Cerebellar cortex (tissue), 1 donor: ENCODE measurements at places on chromosomes 2 and 18.

DNA sequence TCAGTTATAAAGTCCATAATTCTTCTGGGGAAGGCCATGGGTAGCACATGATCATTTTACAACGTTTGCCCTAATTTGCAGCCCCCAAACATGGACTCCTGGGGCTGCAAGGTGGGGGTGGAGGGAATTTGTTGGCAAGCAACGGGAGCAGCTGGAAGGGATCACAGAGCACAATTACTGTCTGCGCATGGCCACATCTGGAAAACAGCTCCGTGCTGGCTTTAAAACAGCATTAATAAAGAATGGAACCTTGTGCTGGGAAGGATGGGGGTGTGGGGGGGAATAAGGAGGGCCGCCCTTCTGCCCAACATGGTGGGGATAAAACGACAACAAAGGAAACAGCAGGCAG, 60.9 kb upstream of the SLC14A2 start:
- DNase-seq, result no peak

DNA sequence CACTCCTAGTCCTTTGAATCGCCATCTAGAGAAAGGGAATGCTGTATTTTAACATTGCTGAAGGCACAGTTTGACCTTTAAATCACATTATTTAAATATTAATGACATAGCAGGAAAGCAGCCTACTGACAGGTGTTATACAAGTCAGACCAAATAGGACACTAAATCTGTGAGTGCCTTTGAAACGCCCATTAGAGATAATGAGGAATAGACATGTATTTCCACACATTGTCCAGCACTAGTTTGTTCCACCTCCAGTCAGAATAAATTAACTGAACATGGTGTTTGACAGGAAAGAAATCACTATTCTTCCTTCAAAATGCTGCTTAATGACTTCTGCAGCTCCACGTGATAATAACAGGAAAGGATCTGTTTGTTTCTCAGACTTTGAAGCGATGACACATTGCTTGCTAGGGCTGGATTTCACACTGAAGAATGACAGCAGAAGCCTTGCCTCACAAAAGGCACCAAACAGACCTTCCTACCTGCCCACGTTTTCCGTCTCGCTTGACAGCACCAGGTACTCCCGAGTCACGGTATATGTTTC, 90.5 kb upstream of the DDX18 start:
- DNase-seq, result no peak

GRCh38 chr2:40041422-40042382, 262.6 kb upstream of the THUMPD2 start:
- DNase-seq, result no peak

DNA sequence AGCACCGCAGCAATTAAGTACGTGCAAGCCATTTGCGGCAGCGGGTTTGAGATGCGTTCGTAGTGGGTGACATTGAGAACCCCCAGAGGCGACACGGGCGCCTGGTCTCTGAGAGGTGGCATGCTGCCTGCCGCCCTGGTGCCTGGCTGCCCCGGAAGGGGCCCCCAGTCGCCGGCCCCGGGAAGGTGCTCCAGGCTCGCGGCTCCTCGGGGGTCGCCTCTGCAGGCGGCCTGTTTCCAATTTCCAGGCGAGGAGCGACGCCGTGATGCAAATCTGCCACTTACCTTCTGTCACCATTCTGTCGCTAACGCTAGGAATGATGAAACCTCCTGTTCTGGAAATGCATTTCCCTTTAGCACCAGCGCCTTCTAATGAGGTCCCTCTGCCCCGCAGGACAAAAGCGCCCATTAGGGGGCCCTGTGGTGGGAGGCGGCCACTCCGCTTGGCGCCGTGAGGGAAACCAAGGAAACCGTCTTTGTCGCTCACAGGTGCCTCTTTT, 13.0 kb downstream of the KIF5C start:
- peak; percentile 70 for DNase-seq

GRCh38 chr2:233387667-233388528, 33.6 kb downstream of the DGKD start:
- peak; percentile 92 for DNase-seq

DNA sequence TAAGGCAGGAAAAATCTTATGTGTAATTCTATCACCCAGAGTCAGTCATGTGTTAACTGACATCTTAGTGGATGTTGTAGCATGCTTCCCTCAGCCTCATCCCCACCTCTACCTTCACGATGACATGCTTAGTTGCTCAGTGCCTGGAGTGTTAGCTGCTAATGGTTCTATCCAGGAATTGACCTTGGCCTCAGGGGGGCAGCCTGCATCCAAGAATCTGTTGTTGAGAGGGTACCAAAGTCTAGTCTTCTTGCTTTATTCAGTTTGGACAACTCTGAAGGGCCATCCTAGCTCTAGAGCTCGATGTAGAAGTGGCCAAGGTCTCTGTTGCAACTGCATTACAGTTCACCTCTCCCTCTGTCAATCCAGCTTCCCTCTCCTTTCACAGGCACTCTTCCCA, 61.2 kb downstream of the ACYP2 start:
- peak; percentile 57 for DNase-seq

GRCh38 chr18:427005-427404, 73.5 kb downstream of the COLEC12 start:
- DNase-seq, result no peak

- peak; percentile 76 for DNase-seq
These were observed 96.8 kb downstream of the UBE2E3 start for GRCh38 chr2:181077128-181077709.

- DNase-seq, result peak; percentile 66
These were observed at the start of gene TGIF1 for GRCh38 chr18:3450012-3450798. TSS of gene TGIF1 (plus strand) at chr18:3450172. CDS start at chr18:3450490, 318 bp downstream.

GRCh38 chr2:118300832-118301231, 212.6 kb downstream of the INSIG2 start:
- no peak for DNase-seq

DNA sequence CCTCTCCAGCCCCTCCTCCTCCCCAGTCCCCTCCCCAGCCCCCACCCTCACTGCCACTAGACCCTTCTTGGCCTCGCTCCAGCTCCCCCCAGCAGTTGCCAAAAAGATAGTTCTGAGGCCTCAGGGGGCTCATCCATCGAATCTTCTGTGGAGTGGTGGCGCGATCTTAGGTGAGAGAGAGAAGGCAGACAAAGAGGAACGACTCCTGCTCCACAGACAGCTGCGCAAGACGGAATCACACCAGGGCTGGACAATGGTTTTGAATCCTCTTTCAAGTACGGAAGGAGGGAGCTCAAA, 68.1 kb downstream of the LAMA3 start:
- no peak for DNase-seq

DNA sequence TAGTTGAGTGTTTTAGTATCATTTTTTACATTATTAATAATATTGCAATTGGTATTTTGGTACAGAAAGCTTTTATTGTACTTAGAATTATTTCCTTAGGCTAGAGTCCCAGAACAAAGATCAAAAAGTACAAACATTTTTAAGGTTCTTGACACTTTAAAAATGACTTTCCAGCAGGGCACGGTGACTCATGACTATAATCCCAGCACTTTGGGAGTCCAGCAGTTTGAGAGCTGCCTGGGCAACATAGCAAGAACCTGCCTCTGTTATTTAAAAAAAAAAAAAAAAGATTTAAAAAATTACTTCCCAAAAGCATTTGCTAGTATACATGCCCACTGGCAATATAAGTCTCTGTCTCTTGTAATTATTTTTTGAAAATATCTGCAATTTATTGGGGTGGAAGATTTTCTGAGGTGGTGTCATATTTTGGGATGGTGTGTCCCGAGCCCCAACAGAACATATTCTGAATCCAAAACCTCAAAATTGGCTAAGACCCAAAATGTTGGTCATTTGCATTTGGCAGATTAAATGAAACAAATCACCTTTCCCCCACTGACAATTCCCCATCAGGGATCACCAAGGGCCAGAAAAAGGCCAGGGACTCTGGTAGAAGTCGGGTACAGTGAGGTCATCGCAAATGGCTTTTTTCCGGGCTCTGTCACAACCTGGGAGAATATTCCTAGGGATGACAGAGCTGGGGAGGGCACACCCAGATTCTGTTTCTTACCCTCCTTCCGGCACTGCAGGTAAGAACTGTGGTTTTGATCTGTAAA, 42.1 kb downstream of the NIFK start:
- DNase-seq, result no peak

DNA sequence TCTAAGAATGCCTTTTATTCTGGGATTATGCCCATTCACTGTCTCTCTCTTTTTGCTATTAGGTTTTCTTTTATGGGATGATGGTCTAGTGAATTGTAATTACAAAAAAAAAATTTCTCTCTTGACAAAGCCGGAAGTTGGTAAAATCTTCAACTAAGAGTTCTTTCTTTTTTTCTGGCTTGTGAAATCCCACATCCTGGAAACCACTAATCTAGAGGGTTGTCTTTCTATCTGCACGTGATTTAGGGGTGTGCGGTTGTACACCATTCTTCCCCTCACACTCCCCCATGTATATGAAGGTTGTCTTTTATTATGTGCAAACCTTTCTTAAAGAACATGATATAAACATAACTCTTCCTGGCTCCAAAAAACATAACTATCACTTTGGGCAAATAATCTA, 52.0 kb downstream of the GATA6 start:
- no peak for DNase-seq

DNA sequence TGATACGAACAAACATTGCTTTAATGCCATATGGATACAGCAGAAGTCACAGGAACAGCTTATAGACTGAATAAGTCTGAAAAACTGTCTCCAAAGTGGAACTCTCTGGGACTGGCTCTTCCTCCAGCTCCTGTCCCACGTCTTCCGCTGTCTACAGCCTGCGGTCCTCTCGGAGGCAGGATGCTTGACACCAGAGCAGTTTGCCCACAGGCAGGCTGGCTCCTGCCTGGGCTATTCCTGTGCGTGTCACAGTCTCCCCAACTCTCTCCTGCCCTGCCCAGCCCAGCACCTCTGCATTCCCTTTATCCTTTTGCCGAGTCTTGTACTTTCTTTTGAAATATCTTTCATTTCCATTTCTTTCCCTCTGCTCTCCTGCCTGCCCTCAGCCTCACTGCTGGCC, 234.1 kb downstream of the FHOD3 start:
- DNase-seq, result no peak

- DNase-seq, result peak; percentile 6
These were observed 9.4 kb upstream of the IL1RL1 start for GRCh38 chr2:102301867-102302362.

DNA sequence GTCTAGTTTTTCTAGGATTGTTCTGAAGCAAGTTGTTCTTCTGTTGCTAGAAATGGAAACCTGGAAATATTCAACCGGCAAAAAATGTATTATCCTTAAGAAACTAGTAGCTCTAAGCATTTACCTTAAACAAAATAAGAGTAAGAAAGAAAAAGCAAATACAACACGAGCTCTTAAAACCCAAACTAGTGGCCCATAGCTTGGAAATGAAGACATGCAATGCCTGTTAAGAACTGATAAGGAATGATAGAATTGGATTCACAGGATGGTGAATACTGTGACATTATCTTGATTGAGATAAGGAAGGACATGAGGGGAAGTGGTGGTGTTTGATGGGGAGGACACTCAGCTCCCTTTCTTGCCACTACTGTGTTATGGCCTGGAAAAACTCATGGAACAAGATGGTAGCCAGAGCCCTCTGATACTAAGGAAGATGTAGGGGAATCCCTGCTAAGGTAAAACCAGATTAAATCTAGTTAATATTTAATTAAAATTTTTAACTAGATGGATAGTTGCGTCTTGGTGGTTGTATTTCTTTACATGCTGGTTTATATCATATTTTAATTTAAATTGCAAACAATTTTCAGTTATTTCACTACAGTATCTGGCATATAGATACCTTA, 193.8 kb downstream of the LPIN1 start:
- DNase-seq, result no peak

GRCh38 chr18:49155410-49155809, 204.6 kb upstream of the SMAD7 start:
- no peak for DNase-seq

- no peak for DNase-seq
These were observed 65.6 kb downstream of the MRPS9 start for GRCh38 chr2:105103481-105103880.

GRCh38 chr2:46431481-46432235, 47.7 kb upstream of the TMEM247 start:
- DNase-seq, result peak; percentile 86

GRCh38 chr2:232504438-232504837, 15.8 kb upstream of the PRSS56 start:
- DNase-seq, result peak; percentile 18

- no peak for DNase-seq
These were observed 402.4 kb upstream of the HS6ST1 start for GRCh38 chr2:128721096-128721495.

- no peak for DNase-seq
These were observed 685.1 kb upstream of the SLC8A1 start for GRCh38 chr2:41137031-41137430.

GRCh38 chr18:23861805-23862470, 152.6 kb upstream of the TTC39C start:
- no peak for DNase-seq

- DNase-seq, result no peak
These were observed 336.3 kb downstream of the DYSF start for GRCh38 chr2:71789556-71790204.

- peak; percentile 4 for DNase-seq
These were observed 101.8 kb upstream of the DDX18 start for GRCh38 chr2:117712684-117713083.

DNA sequence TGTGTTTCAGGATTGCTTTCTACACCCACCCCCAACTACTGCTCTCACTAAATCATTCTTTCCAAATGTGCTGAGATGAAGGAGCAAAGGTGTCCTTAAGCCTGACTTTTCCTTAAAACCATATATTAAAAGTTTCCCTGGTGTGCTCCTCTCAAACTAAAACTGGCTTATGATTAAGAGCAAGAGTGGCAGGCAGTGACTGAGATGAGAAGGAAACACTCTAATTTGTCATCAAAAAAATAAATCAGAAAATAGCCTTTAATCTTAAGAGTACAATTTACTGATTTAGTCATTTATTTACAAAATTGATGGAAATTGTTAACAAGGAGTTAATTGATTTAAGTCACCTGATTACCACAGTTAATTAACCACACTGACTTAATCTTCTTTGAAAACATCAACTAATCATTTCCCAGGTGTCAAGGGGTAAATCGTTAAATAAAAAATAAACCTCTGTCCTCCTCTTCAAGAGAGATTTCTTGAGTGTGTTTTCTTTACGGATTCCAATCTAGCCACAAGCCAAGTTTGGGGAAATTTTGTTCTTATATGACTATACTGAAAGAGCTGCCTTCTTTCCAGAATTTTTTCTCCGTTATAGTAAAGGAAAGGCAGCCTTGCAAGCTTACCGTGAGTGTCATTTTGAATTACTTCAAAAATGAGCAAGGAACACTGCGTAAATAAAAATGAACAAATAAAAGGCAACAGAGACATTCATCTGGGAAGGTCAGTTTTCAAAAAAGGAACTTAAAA, 17.4 kb downstream of the LRP2 start:
- DNase-seq, result no peak

GRCh38 chr18:52422985-52423601, 83.1 kb downstream of the DCC start:
- peak; percentile 20 for DNase-seq

- no peak for DNase-seq
These were observed 50.1 kb downstream of the RPL31 start for GRCh38 chr2:101052147-101052546.

DNA sequence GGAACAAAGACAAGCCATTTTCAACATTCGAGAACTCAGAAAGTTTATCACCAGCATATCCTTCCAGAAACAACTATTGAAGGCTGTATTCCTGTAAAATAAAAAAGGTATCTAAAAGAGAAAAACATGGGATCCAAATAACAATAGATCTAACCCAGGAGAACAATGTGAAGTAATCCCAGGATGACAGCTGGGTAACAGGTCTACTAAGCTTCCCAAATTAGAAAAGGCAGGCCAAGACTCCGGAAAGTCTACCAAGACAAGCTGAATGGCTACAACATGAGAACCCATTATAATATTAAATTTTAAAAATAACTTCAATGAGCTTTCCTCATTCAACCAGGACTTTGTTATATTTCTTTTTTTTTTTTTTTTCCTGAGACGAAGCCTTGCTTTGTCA, 6.5 kb downstream of the PIAS2 start:
- DNase-seq, result no peak

- no peak for DNase-seq
These were observed 44.7 kb downstream of the TTR start for GRCh38 chr18:31636387-31636786.
